ENCODE measurements at places on chromosomes 12 and 14. TPM values are rescaled to one million over a fixed set of nuclear protein-coding genes. Genes with fewer than 3 reads are reported as not detected.

GRCh38 chr12:97167598-97167997, 260.5 kb downstream of the NEDD1 start:
- H3K27ac ChIP-seq, result no peak overlapping the region
- no peaks in the 10 kb centered on the region for H3K36me3 ChIP-seq
- peaks cover 12% of the 10 kb centered on the region for H3K4me1 ChIP-seq

C3AR1 gene
- not detected for total RNA-seq

DNA sequence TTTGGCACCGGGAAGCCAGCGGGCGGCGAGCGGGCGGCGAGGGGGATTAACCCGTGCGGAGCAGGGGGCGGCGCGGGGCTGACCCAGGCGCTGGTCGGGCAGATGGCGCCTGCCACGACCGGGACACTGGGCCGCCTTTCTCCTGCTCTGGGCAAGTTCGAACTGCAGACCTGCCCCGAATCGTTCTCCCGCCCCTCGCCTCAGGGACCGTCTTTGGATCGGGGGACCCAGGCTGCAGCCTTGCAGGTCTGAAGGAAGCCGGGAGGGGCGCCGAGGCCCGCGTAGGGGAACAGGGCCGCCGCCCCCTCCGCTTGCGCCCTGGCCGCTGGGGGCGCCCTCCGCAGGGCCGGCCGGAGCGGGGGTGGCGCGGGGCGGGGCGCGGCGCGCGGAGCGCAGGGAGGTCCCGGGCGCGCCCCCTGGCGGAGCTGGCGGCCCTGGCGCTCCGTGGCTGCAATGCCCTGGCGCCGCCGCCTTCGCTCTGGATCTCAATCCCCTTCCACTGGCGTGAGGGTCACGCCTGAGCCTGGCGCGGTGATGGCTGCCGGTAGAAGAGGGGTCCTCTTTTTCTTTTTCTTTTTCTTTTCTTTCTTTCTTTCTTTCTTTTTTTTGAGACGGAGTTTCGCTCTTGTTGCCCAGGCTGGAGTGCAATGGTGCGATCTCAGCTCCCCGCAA, 449 bp upstream of the LTBP2 start:
- no peak overlapping the region for H3K27ac ChIP-seq
- H3K27me3 ChIP-seq, result peaks cover 49% of the 10 kb centered on the region
- no peaks in the 10 kb centered on the region for H3K36me3 ChIP-seq
- H3K4me1 ChIP-seq, result peaks cover 17% of the 10 kb centered on the region
- H3K4me3 ChIP-seq, result peak overlapping the region; percentile 52

SLC10A1 gene
- total RNA-seq, result not detected

DNA sequence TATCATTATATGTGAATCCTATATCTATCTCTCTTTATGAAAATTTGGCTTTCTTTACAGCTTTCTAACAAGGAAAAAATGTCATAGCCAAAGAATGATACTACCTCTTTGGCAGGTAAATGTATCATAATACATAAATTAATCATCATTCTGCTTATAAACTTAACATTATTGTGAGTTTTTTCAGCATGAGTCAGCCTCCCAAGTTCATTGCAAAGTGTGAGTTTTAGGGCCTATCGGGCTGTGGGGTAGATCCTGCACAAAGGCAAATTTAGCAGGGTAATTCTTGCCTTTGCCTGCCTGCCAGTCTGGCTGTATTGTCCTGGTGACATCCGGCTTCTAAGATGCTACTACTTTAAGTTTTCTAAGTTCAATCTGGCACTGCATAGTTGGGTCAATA, 412.6 kb downstream of the MDGA2 start:
- no peaks in the 10 kb centered on the region for H3K4me1 ChIP-seq
- no peaks in the 10 kb centered on the region for H3K27me3 ChIP-seq
- DNase-seq, result no peak
- H3K36me3 ChIP-seq, result no peaks in the 10 kb centered on the region

DNA sequence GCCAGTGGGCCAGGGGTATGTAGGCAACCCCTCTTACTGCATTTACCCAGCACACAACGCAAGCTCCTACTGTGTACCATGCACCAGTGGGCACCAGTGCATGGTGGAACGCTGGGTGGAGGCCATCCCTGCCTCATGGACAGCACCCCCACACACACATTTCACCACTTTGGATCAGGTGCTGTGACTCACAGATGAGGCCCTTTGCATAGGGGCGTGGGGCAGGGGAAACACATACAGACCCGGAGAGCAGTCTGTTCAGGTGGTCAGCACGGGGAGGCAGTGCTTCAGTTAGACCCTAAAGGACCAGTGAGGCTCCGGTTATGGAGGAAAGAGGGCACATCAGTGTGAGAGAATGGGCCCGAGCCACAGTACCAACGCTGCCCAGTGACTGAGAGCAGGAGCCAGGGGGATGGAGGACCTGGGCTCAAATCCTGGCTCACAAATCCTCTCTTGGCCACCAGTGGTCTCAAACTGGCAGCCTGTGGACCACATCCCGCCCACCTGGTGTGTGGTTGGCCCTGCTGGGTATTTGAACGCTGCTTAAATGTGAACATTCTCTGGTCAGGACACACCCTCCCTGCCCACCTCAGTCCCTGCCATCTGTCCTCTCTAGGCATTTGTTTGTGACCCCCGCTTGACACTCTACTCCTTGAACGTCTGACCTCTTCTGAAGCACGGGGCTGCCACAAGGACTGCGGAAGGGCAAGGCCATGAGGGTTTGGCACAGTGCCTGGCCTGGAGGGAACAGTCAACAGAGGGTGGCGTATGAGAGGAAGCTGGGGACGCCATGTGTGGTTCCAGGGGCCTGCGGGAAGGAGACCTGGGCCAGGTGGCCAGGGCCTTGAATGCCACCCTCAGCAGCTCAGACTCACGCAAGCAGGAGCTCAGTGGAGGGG, 46.7 kb downstream of the FAM222A start:
- H3K36me3 ChIP-seq, result no peaks in the 10 kb centered on the region
- peaks cover 20% of the 10 kb centered on the region for H3K4me1 ChIP-seq
- H3K27ac ChIP-seq, result no peak overlapping the region

GRCh38 chr12:108090107-108090899, 38.8 kb upstream of the WSCD2 start:
- H3K4me3 ChIP-seq, result no peak overlapping the region
- no peaks in the 10 kb centered on the region for H3K36me3 ChIP-seq
- no peak for DNase-seq
- no peak overlapping the region for H3K27ac ChIP-seq
- no peaks in the 10 kb centered on the region for H3K27me3 ChIP-seq

THTPA gene
- 17.0 TPM for total RNA-seq

DNA sequence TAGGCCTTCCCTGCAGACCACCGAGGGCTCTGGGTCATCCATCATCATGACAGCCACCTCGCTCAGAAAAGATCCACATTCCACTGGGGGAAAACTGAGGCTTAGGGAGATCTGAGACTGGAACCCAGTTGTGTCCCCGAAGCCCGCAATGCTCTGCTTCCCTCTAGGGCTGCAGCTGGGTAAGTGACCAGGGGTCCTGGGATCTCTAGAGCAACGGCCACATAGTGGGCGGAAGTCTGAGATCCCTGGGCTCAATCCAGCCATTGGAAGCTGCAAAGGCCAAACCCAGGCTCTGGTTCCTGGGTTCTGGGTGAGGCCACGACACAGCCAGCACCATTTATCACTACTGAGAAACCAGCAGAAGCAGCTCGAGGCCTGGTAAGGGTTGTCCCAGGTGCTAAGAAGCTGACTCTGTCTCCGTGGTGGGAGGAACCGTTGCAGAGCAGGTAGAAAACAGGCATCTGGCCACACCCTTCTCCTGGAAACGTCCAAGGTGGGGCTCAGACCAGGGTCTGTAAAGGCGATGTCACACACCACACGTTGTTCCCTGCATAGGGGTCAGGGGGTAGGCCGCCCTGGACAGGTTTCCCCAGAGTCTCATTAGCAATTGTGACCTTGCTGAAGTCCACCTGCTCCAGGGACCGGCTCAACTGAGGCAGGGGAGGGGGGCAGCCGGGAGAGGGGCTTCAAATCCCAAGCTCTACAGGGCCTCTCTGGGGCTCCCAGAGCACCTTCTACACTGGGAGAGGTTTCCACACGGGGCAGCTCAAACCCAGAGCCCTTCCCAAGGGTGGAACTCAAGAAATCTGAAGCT, 38.6 kb downstream of the BCL11B start:
- H3K4me1 ChIP-seq, result peaks cover 19% of the 10 kb centered on the region
- no peaks in the 10 kb centered on the region for H3K36me3 ChIP-seq
- no peak for DNase-seq
- no peak overlapping the region for H3K27ac ChIP-seq

TMEM132C gene
- total RNA-seq, result 3.9 TPM

DNA sequence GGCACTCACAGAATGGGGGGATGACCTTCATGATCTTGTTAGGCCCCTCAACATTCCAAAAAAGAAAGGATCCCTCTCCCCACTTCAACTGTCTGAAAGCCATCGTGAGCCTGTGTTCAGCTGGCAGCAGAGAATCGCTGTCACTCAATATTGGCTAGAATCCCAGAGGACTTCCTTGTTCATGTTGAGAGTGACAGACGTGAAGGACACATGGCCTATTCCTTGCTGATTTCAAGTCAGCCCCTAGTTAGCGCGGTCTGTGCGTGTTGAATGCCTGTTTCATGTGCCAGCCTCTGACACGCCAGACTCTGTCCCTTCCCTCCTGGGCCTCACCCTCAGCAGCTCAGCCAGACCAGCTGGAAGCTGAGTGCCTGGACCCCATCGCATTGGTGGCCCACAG, 43.1 kb downstream of the DNAH10 start:
- no peak overlapping the region for H3K27ac ChIP-seq
- H3K4me1 ChIP-seq, result peaks cover 3% of the 10 kb centered on the region
- H3K27me3 ChIP-seq, result peaks cover 11% of the 10 kb centered on the region
- no peak for DNase-seq
- no peak overlapping the region for H3K4me3 ChIP-seq

DNA sequence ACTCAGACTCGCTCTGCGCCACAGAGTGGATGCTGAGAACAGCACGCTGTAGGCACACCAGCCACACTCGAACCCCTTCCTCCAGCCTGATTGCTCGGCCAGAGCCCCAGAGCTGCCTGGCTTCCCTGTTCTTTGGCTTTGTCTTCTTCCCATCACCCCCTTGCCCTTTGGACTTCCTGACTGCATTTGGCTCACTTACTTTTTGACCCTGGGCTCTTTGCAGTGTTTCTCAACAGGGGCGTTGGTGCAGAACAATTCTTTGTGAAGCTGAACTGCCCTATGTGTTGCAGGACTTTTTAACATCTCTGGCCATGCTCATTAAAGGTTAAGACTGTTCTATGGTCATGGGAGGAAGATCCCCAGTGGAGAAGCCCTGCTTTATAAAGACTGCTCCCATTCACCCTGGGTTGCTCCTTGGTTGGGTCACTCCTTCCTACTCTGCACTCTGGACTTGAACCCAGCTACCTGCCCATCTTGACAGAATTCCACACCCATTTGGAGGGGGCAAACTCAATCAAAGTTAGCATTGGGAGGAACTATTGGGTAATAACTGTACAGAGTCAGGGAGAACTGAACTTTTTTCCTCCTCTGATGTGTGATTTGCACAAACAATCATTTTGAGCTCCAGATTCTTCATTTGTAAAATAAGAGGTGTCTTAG, 127.7 kb upstream of the PLEKHG7 start:
- peak; percentile 23 for DNase-seq
- H3K4me3 ChIP-seq, result no peak overlapping the region
- peaks cover 2% of the 10 kb centered on the region for H3K4me1 ChIP-seq
- H3K27ac ChIP-seq, result no peak overlapping the region
- no peaks in the 10 kb centered on the region for H3K36me3 ChIP-seq

DNA sequence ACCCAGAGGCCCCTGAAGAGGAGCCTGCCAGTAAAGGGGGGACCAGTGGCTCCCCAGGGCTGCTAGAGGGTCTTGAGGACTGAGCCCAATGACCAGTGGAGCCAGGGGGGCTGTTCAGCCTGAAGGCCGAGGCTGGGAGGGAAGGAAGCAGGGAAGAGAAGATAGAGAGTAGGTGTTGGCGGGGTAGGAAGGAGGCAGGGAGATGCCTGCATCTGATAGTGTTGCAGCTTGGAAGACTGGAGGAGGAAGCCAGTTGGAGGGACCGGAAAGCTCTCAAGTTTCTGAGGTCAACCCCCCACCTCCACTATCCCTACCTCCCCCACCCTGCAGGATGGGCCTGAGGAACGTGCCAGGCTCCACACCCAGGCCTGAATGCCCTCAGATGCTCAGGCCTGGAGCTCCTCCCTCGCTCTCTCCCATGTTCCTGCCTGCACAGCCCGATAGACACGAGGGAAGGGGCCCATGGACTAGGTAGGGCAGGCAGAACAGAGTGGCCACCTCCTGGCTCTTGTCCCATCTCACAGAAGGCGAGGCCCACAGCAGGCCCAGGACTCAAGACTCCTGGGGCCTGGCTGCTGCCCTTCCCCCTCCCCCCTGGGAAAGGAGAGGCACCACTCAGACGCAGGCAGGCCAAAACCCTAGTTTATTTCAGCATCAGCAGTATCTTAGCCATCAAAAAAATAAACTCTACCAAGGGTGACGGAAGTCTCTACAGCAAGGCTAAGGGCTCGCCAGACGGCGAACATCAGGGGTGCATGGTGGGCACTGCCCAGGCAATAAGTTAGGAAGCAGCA, 3.4 kb downstream of the CKB start:
- no peak overlapping the region for H3K4me3 ChIP-seq
- peaks cover 27% of the 10 kb centered on the region for H3K27me3 ChIP-seq
- H3K27ac ChIP-seq, result no peak overlapping the region
- H3K36me3 ChIP-seq, result no peaks in the 10 kb centered on the region
- peaks cover 42% of the 10 kb centered on the region for H3K4me1 ChIP-seq

SMIM41 gene
- total RNA-seq, result not detected

SLCO1C1 gene
- not detected for total RNA-seq

Measured in neural progenitor cell (in vitro differentiated cells).